ENCODE measurements at places on chromosomes 5 and 9.
A peak's percentile ranks its signal among the peaks of the same experiment; 100 is the strongest.

GRCh38 chr5:79824444-79824843 lies 134.8 kb downstream of the CMYA5 start:
- no peak for DNase-seq

- no peak for DNase-seq
These were observed 21.2 kb downstream of the ABLIM3 start for GRCh38 chr5:149162401-149163084.

DNA sequence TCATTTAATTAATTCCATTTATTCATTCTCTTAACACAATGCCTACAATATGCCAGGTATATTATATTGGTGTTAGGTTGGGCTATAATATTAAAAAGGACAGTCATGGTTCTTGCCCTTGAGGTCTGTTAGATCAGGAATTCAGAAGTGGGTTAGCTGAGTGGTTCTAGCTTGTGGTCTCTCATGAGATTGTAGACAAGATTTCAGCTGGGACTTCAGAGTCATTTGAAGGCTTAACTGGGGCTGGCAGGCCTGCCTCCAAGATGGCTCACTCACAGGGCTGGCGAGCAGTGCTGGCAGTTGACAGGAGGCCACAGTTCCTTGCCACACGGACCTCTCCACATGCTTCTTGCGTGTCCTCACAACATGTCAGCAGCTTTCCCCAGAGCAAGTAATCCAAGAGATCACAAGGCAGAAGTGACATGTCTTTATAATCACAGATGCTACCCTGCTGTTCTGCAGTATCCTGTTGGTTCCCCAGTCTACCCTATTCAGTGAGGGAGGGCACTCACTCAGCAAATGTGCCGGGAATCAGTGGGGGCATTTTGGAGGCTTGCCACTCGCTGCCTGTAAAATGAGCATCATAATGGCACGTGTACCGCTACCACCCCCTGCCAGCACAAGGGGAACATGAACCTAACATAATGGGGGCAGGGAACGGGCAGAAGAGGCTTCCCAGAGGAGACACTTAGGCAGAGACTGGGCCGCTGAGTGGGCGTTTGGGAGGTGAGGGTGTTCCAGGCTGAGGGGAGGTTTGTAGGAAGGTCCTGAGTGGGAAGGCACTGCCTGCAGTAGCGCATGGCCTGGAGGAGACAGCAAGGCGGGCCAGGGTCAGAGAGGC lies 70.0 kb downstream of the EXOSC2 start:
- DNase-seq, result no peak

DNA sequence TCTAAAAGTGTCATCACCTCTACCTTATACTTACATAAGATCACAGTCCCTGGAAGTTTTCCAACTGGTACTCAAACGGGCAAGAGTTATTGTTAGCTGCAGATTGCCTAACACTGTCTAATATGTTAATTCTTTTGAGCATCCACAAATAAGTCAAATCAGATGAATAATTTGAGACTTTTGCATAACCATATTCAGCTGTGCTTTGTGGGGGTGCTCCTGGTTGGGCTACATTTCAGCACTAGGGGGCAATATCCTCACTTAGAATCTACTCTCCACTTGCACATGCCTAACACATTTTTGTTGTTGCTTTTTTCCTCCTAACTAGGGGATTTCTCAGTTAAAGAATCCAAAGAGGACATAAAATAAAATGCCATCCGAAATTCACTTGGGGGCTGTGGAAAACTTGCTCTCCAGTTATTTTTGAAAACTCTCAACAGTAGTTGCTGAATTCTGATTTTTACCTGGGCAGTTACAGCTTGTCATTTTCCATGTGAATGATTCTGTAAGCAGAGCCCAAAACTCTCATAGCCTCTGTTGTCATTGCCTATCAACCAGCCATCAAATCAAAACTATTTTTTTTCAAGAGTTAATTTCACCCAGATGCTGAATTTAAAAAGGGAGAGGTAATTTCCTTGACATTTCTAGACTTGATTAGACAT lies 71.5 kb downstream of the TRIM36 start:
- DNase-seq, result no peak

- DNase-seq, result no peak
These were observed 728.4 kb downstream of the MAT2B start for GRCh38 chr5:164233791-164234190.

DNA sequence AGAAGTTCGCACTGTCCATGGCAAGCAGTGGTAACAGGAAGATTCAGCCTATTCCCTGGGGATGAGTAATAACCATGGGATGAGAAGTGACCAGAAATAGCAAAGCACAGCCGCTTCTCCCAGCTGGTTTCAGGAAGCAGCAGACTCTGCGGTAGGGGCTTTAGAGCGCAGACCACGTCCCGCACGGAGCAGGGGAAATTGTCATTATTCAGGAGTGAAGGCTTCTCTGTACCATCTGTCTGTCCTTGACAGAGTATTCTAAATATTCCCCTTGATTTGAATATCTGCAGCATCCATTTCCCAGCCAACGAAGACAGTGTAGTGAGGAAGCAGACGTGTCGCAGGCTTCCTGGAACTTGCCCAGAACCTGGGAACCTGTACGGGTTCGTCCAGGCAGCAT lies 159.6 kb downstream of the NXNL2 start:
- DNase-seq, result no peak

GRCh38 chr5:76455531-76456133 lies 52.5 kb downstream of the IQGAP2 start:
- no peak for DNase-seq

- DNase-seq, result no peak
These were observed 258.1 kb downstream of the SYK start for GRCh38 chr9:91059713-91060112.

DNA sequence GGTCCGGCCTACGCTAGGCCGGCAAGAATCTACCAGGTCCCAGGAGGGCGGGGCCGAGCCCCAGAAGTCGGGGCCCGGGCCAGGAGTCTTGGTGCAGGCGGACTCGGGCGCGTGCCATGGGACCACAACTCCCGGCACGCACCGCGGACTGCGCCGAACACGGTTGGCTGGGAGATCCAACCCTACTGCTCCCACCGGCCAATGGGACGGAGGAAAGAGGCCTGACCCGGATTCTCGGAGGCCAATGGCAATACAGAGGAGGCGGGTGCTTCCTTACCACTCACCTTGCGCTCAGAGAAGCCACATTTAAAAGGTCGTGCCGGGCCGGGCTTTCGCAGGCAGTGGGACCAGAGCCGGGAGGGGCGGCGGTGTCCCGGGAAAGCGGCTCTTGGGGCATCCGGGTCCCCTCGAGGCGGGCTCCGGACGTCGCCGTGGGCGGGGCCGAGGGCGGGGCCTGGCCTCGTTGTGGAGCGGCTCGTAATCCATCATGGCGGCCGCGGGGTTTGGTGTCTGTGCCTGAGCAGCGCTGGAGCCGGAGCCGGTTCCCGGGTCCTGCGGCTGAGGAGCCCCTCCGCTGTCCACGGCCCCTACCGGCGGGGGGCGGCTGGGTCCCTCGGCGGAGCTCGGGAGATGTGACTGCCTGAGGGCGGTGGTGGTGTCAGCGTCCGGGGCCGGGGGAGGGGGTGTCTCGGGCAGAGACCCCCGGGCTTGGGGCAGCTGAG lies 19.1 kb downstream of the EXOSC2 start:
- peak; percentile 97 for DNase-seq

GRCh38 chr9:89483592-89484474 lies 14.1 kb downstream of the SEMA4D start:
- no peak for DNase-seq

DNA sequence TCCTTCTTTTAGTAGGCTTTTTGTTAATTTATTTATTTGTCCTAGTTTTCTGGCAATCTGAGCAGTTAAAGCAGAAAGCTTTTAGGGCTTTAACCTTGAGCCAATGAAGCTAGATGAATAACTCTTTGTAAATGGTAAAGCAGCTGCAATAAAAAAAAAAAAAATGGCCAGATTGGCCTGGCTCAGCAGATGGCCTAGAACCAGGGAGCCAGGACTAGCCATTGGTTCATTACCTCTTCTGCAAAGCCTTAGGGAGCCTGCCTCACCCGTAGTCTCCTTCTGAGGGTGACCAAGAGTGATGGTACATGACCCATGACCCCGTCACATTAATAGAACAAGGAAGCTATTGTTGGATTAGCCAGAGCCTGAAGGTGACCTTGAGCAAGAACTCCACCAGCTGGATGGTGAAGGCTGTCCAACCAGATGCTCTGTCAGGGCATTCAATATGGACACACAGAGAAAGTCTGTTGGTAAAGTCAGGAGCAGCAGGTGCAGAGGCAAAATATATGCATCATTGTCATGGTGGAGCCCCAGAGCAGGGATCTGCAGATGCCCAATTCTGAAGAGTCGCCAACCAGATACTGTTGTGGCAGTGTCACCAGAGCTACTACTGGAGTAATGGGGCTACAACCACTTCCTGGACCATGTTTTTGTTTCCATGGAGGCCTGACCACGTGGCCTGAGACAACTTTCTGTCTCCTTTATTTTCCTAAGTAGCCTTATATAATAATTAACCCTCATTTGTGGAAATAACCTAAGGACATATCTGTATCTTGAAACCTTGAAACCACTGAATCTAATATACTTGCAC lies 100.7 kb downstream of the MTX3 start:
- DNase-seq, result no peak

- no peak for DNase-seq
These were observed at the start of gene SPINK4 for GRCh38 chr9:33239921-33240320. SPINK4 (plus strand) TSS chr9:33240167; CDS start chr9:33240209, 42 bp downstream.

GRCh38 chr5:78232163-78232562 lies 62.3 kb downstream of the AP3B1 start:
- no peak for DNase-seq

- no peak for DNase-seq
These were observed 60.3 kb downstream of the GNA14 start for GRCh38 chr9:77587851-77588250.

DNA sequence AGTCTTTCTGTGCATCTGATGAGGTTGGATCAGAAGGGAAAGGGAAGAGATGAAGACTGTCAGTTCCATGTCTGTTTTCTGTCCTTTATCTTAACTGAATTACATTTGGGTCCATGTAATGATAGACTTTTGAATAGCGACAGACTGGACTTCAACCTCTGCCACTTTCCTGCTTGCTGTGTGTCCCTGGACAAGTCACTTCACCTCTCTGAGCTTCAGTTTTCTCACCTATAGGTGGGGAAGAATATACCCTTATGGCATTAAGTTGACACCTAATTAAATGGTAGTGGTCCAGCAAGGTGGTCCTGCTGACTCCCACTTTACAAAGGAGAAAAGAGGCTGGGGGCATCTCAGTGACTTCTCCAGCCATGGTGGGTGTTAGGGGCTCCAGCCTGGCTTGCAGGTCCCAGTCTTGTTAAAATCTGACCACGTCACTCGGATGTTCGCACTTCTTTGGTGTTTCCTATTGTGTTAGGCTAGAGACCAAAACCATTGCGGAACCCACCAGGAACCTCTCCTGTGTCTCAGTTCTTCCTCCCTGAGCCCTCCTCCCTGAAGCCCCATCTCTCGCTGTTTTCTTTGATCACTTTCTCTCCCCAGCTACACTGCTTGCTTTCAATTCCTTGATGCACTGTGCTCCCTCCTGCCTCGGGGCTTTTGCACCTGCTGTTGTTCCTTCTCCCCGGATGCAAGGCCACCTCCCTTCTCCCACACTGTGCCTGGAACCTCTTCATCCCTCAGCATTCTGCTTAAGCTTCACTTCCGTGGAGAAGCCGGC lies 256.5 kb downstream of the NSG2 start:
- DNase-seq, result no peak

DNA sequence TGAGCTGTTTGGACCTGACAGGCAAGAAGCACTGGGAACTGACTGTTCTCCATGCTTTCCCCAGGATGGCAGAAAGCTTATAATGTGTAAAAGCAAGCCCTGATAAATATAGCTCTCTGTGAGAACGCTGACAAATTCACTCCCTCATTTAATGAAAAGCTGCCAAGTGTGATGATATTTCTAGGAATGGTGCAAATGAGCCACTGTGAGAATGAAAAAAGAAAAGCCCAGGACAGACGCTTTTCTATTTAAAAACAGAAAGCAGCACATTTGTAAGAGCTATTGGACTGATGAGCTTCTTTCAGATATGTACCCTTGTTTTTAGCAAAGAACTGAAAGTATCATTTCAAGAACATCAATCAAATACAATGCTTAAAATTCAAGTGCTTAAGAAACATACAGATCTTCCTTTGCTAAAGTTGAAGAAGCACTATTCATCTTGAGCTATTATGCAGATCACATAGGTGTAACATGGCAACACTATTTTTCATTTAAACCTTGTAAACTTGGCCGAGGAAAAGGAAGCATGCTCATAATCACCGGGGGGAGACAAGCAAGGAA lies 842.6 kb upstream of the ACO1 start:
- DNase-seq, result no peak

GRCh38 chr9:120435091-120435490 lies 144.9 kb downstream of the CDK5RAP2 start:
- no peak for DNase-seq

- DNase-seq, result peak; percentile 95
These were observed 126.9 kb downstream of the TLE1 start for GRCh38 chr9:81562231-81563019.

GRCh38 chr9:89482056-89482851 lies 15.7 kb downstream of the SEMA4D start:
- no peak for DNase-seq

GRCh38 chr9:99818500-99818899 lies 3.2 kb upstream of the NR4A3 start:
- DNase-seq, result no peak

GRCh38 chr5:173785400-173785799 lies 102.7 kb upstream of the CPEB4 start:
- no peak for DNase-seq

GRCh38 chr9:121667214-121667613 lies 15.8 kb downstream of the DAB2IP start:
- DNase-seq, result no peak

DNA sequence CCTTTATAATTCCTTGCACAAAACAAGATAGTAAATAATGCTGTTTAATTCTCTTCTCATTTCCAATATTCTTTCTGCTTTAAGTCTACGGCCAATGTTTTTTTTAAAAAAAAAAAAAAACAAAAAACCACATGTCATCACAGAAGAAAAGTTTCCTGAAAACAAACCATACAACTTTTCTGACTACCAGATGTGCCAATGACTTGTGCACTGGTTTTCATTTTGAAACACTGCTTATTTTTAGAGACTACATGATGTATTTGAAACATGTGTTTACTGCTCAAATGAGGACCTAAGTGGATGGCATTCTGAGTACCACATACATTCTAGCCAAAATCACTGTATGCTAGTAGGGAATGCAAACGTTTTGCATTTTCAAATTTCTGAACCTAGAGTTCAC lies 167.9 kb downstream of the GLIS3 start:
- no peak for DNase-seq

- DNase-seq, result no peak
These were observed 2.2 kb downstream of the THBS4 start for GRCh38 chr5:80037366-80037765.

DNA sequence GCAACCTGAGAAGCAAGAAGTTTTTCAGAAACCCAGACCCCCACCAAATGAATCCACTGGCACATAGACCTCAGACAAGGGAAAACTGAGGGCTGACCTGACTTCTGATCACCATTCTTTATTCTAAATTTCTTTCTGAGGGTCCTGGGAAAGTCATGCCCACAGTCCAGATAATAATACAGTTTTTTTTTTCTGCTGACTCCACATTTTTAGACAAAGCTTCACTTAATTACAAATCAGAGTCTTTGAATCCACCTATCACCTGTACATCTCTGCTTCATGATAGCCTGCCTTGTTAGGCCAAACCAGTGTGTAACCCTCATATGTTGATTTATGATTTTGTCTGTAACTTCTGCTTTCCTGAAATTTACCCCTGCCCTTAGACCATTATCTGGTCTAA lies 103.6 kb downstream of the PSAT1 start:
- DNase-seq, result no peak

GRCh38 chr5:67003935-67004729 lies 192.5 kb downstream of the CD180 start:
- peak; percentile 56 for DNase-seq

GRCh38 chr5:66829826-66830225 lies 233.6 kb downstream of the MAST4 start:
- DNase-seq, result peak; percentile 55

GRCh38 chr5:67189931-67190330 lies 6.7 kb downstream of the CD180 start:
- no peak for DNase-seq
